ENCODE measurements at places on chromosomes 11 and 22. TPM values are rescaled to one million over a fixed set of nuclear protein-coding genes. Genes with fewer than 3 reads are reported as not detected.

DNA sequence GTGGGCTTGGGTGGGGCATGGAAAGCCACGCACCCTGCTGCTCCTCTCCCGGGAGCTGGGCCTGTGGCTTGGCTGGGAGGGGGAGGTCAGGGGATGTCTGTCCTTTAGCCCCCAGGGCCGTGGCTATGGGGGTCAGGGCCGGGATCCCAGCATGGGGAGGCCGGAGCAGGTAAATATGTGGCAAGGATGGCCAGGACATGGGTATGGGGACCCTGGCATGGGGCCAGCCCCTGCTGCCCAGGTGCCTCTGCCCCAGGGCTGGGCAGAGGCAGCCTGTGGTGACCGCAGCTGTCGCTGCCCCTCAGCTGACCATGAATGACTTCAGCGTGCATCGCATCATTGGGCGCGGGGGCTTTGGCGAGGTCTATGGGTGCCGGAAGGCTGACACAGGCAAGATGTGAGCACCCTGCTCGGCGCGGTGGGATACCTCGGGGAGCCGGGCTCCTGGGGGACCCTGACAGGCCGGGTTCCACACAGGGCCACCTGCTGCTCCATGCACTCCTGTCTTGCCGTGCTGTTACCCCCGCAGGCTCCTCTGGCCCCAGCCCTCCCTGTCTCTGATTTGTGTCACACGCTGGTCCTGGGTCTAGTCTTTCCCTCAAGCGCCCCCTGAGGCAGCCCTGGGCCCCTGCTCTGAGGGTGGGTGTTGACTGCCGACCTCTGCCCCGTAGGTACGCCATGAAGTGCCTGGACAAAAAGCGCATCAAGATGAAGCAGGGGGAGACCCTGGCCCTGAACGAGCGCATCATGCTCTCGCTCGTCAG is 8.1 kb upstream of the ANKRD13D start:
- peaks cover 2% of the 10 kb centered on the region for H3K4me1 ChIP-seq
- H3K27ac ChIP-seq: no peak overlapping the region
- no peaks in the 10 kb centered on the region for H3K27me3 ChIP-seq
- H3K36me3 ChIP-seq: peaks cover 60% of the 10 kb centered on the region
- H3K4me3 ChIP-seq: no peak overlapping the region

DNA sequence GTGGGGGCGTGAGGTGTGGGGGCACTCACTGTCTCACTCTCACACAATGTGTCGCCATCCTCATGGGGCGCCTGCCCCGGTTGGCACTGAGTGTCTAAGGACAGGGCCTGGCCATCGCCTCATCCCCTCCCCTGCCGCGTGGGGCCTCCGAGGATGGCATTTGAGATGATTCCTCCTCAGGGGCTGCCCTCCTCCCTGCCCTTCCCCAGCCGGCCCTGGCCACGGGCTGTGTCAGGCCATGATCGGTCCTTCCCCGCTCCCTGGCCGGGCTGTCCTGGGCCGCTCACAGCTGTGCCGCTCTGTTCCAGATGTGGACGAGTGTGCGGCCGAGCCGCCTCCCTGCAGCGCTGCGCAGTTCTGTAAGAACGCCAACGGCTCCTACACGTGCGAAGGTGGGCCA is 4.5 kb downstream of the CRELD2 start:
- no peak for DNase-seq
- no peak overlapping the region for H3K4me3 ChIP-seq
- no peaks in the 10 kb centered on the region for H3K36me3 ChIP-seq
- H3K27ac ChIP-seq: no peak overlapping the region
- no peaks in the 10 kb centered on the region for H3K27me3 ChIP-seq
- no peaks in the 10 kb centered on the region for H3K4me1 ChIP-seq

GRCh38 chr22:33555814-33556522 is 364.3 kb downstream of the LARGE1 start:
- H3K4me3 ChIP-seq: no peak overlapping the region
- no peaks in the 10 kb centered on the region for H3K4me1 ChIP-seq
- no peak overlapping the region for H3K27ac ChIP-seq
- H3K36me3 ChIP-seq: no peaks in the 10 kb centered on the region
- no peaks in the 10 kb centered on the region for H3K27me3 ChIP-seq
- DNase-seq: no peak

DNA sequence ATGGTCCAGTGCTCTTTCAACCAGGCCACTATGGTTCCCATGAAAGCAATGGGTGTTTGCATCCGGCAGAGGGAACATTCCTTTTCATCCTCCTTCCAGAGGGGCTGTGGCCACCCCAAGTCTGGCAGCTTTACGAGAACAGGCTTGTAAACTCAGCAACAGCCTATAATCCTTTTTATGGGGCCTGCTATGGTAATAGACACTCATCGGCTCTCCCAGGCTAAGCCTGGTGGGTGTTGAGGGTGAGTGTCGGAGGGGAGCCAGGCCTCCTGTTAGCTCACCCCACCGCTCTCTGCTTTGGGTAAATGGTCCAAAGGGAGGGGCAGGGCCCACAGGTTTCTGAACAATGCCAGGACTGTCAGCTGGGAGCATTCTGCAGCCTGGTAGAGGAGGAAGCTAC is 111.6 kb upstream of the CD82 start:
- no peaks in the 10 kb centered on the region for H3K4me1 ChIP-seq
- H3K4me3 ChIP-seq: no peak overlapping the region
- no peak for DNase-seq
- H3K36me3 ChIP-seq: no peaks in the 10 kb centered on the region
- H3K27ac ChIP-seq: no peak overlapping the region

GRCh38 chr11:95102733-95103132 is 13.1 kb downstream of the ENDOD1 start:
- no peak overlapping the region for H3K4me3 ChIP-seq
- H3K4me1 ChIP-seq: no peaks in the 10 kb centered on the region
- no peak overlapping the region for H3K27ac ChIP-seq
- H3K27me3 ChIP-seq: no peaks in the 10 kb centered on the region
- DNase-seq: no peak

- no peaks in the 10 kb centered on the region for H3K36me3 ChIP-seq
- 0 out of 2 replicates have a peak, but pooled peaks cover 2% of the 10 kb centered on the region for H3K27me3 ChIP-seq
- DNase-seq: no peak
- H3K4me1 ChIP-seq: peaks cover 19% of the 10 kb centered on the region
- H3K4me3 ChIP-seq: no peak overlapping the region
Measured at GRCh38 chr22:46077669-46078099, 72.6 kb upstream of the PPARA start.

- no peaks in the 10 kb centered on the region for H3K36me3 ChIP-seq
- no peak for DNase-seq
- no peaks in the 10 kb centered on the region for H3K27me3 ChIP-seq
- H3K27ac ChIP-seq: no peak overlapping the region
- H3K4me3 ChIP-seq: no peak overlapping the region
Measured at GRCh38 chr11:115905341-115906000, 401.3 kb upstream of the CADM1 start.

DNA sequence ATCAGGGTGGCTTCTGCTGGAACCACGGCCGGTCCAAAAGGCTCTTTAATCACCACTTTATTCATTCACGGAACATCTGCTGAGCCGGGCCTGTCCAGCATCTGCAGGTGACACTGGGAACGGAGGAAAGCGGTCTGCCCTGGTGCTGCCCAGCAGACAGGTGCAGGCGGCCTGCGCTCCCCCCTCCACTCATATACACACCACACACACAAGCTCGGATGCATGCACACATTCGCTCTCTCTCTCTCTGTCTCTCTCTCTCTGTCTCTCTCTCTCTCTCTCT is 736.9 kb downstream of the BRD1 start:
- no peaks in the 10 kb centered on the region for H3K4me1 ChIP-seq
- H3K27me3 ChIP-seq: no peaks in the 10 kb centered on the region
- DNase-seq: no peak
- H3K27ac ChIP-seq: no peak overlapping the region
- no peak overlapping the region for H3K4me3 ChIP-seq

- H3K27ac ChIP-seq: no peak overlapping the region
- DNase-seq: no peak
- H3K4me3 ChIP-seq: no peak overlapping the region
- no peaks in the 10 kb centered on the region for H3K27me3 ChIP-seq
- no peaks in the 10 kb centered on the region for H3K4me1 ChIP-seq
Measured at GRCh38 chr11:65501186-65501471, 2.3 kb downstream of the MALAT1 start.

GRCh38 chr11:114819028-114819427 is 140.7 kb downstream of the NXPE2 start:
- no peak overlapping the region for H3K27ac ChIP-seq
- H3K4me1 ChIP-seq: peaks cover 9% of the 10 kb centered on the region
- peaks cover 3% of the 10 kb centered on the region for H3K36me3 ChIP-seq
- DNase-seq: no peak

- H3K27me3 ChIP-seq: no peaks in the 10 kb centered on the region
- H3K27ac ChIP-seq: no peak overlapping the region
- H3K4me1 ChIP-seq: no peaks in the 10 kb centered on the region
- peak overlapping the region; percentile 38 for H3K4me3 ChIP-seq
- peak; percentile 69 for DNase-seq
Measured at GRCh38 chr11:124481365-124482323, 36.1 kb upstream of the OR8B8 start.

DNA sequence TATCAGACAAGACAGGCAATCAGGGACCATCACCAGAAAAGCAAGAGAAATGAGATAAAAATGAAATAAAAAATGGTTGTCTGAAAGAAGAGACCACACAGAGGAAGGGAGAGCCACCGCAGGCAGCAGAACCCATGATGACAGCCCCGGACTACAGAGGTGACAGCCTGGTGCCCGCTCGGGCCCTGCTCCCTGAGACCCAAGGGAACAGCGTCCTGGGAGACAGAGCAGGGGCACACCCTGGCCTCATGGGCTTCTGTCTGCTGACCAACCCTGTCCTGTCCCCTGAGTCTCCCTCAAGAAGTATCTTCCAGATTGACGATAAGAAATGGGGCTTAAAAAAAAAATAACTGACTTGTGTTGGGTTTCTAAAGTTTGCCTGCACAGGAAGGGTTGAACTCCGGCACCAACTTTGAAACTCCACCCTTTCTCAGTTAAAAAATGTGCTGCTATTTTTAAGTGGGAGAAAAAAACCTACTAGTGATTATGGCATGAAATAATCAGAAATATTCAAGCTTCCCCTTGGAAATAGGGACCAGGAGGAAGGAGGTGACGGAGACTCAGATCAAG is 70.1 kb upstream of the TTLL12 start:
- H3K4me1 ChIP-seq: no peaks in the 10 kb centered on the region
- DNase-seq: no peak
- H3K4me3 ChIP-seq: no peak overlapping the region

- no peak overlapping the region for H3K27ac ChIP-seq
- H3K27me3 ChIP-seq: no peaks in the 10 kb centered on the region
- H3K36me3 ChIP-seq: no peaks in the 10 kb centered on the region
- DNase-seq: no peak
Measured at GRCh38 chr22:33109514-33110430, 51.6 kb upstream of the SYN3 start.

- no peak for DNase-seq
- H3K36me3 ChIP-seq: no peaks in the 10 kb centered on the region
- no peaks in the 10 kb centered on the region for H3K27me3 ChIP-seq
- H3K4me1 ChIP-seq: no peaks in the 10 kb centered on the region
- H3K27ac ChIP-seq: no peak overlapping the region
Measured at GRCh38 chr11:24819006-24819405, 322.2 kb downstream of the LUZP2 start.

DNA sequence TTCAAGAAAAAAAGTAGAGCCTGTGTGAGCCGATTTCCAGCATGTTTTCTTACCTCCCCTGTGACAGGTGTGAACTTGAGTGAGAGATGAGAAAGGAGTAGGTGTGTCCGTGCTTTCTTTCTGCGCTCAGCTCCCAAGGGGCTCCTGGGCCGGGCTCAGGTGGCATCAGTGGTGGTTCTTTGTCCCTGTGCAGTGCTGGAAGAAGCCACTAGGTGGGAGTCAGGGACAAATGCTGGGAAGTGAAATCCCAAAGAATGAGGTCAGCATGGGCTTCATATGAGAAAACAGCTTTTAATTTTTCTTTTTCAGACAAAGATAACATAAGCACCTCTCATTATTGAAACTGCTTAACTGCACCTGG is 57.8 kb downstream of the PPFIBP2 start:
- peaks cover 9% of the 10 kb centered on the region for H3K4me1 ChIP-seq
- H3K27me3 ChIP-seq: no peaks in the 10 kb centered on the region
- DNase-seq: peak; percentile 85
- H3K4me3 ChIP-seq: no peak overlapping the region
- H3K27ac ChIP-seq: no peak overlapping the region
- peaks cover 12% of the 10 kb centered on the region for H3K36me3 ChIP-seq

DNA sequence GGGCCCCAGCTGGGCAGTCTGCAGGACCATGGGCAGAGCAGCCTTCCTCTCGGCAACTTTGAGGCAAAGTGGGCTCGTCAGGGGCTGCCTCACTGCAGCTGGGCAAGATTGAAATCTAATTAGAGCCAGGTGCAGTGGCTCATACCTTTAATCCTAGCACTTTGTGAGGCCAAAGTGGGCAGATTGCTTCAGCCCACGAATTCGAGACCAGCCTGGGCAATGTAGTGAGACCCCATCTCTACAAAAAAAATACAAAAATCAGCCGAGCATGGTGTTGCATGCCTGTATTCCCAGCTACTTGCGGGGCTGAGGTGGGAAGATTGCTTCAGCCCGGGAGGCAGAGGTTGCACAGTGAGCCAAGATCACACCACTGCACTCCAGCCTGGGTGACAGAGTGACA is 34.2 kb downstream of the ARHGAP8 start:
- DNase-seq: no peak
- H3K27ac ChIP-seq: no peak overlapping the region
- H3K4me1 ChIP-seq: no peaks in the 10 kb centered on the region
- H3K27me3 ChIP-seq: no peaks in the 10 kb centered on the region

GRCh38 chr11:7046474-7047175 is 26.3 kb downstream of the NLRP14 start:
- no peak overlapping the region for H3K27ac ChIP-seq
- no peaks in the 10 kb centered on the region for H3K36me3 ChIP-seq
- H3K4me3 ChIP-seq: no peak overlapping the region
- DNase-seq: no peak
- no peaks in the 10 kb centered on the region for H3K27me3 ChIP-seq

DNA sequence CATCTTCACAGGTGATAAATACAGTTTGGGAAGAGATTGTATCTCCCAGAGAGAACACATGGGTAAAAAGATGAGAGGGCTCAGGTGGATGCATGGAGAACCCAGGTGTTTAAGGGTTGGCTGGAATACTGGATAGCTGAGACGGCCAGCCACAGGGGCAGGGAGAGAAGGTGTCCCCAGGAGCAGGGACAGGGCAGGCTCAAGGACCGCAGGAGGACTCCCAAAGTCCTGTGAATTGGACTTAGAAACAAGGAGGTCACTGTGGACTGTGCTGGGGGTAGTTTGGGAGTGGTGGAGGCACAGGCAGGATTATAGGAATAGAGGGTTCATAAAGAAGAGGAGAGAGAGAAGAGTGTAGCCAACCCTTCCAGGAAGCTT is 103.8 kb upstream of the PARVA start:
- no peak for DNase-seq
- H3K27me3 ChIP-seq: no peaks in the 10 kb centered on the region
- H3K4me1 ChIP-seq: no peaks in the 10 kb centered on the region
- H3K27ac ChIP-seq: no peak overlapping the region
- no peaks in the 10 kb centered on the region for H3K36me3 ChIP-seq
- no peak overlapping the region for H3K4me3 ChIP-seq

KRTAP5-8 gene
- total RNA-seq: not detected

KCNJ5 gene
- 0.11 TPM for total RNA-seq

TST gene
- 31.9 TPM for total RNA-seq

SLC1A2 gene
- total RNA-seq: 0.50 TPM

PHLDA2 gene
- total RNA-seq: 42.8 TPM

ADAMTS8 gene
- 5.0 TPM for total RNA-seq

SAA2 gene
- total RNA-seq: not detected

SGSM1 gene
- total RNA-seq: 3.2 TPM

SHISAL1 gene
- total RNA-seq: 3.0 TPM
